CD8-positive, alpha-beta memory T cell (primary cell): ENCODE measurements at places on chromosomes 5 and 9.
A peak's percentile ranks its signal among the peaks of the same experiment; 100 is the strongest.

- DNase-seq: no peak
Observed at GRCh38 chr9:126436545-126437267, 110.1 kb downstream of the MVB12B start.

DNA sequence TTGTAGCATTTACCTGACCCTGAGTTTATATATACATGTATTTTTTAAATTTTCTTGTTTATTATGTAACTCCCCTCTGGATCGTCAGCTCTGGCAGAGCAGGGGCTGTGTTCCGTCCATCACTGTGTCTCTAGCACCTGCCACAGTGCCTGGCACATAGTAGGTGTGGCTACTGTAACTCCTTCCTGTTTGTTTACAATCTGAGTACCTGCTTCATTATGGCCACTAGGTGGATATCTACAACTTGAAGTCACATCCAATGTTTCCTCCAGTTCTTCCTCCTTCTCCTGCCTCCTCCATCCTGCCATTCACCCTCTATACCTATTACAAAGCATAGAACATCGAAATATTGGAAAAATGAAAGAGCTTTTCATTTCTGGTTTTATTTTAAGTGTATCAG lies 14.2 kb upstream of the PPP1R2B start:
- DNase-seq: no peak

GRCh38 chr5:120088836-120089235 lies 375.3 kb upstream of the PRR16 start:
- DNase-seq: no peak

GRCh38 chr9:113793558-113793957 lies 82.6 kb upstream of the ZNF618 start:
- no peak for DNase-seq

GRCh38 chr5:159992566-159992965 lies 16.4 kb upstream of the TTC1 start:
- DNase-seq: no peak

GRCh38 chr9:10008101-10008799 lies 604.6 kb downstream of the PTPRD start:
- no peak for DNase-seq

DNA sequence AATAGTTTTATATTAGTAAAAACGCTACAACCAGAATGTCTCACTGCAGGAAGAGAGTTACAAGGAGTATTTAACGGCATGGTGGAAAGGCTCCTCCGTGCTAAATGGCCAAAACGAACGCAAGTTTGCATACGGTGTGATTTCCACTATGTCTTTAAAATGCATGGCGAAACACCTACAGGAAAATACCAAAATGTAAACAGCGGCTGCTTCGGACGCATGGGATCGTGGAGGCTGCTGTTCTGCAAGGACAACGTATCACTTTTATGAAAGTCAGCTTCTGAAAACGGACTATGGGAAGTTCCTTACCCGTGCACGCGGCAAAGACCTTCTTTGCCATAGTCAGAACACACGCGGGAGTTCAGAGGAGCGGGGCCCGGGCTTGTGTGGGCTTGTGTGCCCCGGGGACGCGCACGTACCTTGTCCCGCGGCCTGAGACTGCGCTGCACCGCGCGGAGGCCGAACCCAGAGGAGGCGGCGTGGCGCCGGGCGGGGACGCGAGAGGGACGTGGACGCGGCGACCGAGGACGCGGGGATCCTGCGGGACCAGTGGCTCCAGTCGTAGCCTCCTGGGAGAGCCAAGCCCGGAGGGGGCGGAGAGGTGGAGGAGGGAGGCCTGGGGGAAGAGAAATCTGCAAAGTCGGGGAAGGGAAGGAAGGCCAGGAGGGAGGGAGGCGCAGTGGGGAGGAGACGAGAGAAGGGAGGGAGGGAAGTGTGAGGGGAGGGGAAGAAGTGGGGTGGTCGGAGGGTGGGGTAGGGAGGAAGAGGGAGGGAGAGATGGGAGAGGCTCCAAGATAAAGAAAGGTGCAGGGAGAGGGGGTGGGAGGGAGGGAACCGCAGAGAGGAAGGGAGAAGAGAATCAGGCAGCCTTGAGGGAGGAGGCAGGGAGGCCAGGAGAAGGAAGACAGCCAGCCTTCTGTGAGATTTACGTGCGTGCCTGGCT lies at the start of gene CMBL:
TSS of gene CMBL (minus strand) at position 697 of the 943 bp plus-strand sequence. CDS start 17,140 bp downstream, outside the sequence.
- no peak for DNase-seq

DNA sequence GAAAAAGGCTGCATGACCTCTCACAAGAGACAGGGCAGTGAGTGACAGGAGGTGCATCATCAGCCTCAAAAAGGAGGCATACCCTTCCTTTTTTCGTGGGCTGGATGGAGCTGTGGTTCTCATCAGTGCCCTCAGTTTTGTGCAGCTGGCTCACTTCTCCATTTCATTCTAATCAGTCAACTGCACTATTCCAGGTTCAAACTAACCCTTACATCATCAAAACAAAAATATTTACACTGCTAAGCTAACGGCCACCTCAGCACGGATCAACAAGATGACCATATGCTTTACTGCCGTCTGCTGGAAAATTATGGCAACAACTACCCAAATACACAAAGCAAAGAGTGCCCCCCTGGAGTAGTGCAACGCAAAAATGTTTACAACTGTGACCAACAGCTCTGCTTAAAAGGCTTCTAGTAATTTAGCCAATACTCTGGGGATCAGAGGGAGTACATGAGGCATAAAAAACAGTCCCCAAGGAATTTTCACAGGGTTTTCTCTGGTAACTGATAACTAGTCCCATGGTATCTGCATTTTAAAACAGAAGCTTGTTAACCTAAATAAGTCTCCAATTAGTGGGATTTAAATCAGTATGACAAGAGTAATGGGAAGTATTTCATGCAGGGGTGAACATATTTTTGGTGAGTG lies 10.8 kb downstream of the KCNV2 start:
- peak; percentile 4 for DNase-seq

DNA sequence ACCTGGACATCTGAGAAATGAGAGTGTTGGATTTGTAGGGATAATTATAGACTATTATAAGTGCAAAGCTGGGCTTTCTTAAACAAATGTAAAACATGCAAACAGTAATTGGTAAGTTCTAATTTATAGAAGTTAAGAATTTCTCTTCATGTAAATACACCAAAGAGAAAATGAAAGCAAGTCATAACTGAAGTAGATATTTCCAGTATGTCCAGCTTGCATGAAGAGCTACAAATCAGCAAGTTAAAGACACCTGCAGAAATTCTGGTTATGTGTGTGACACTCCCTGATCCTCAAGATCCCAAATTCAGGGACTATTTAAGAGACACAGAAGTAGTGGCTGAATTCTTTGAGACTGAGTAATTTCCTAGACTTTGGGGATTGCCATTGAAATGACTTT lies 308.9 kb downstream of the TLE4 start:
- DNase-seq: no peak

DNA sequence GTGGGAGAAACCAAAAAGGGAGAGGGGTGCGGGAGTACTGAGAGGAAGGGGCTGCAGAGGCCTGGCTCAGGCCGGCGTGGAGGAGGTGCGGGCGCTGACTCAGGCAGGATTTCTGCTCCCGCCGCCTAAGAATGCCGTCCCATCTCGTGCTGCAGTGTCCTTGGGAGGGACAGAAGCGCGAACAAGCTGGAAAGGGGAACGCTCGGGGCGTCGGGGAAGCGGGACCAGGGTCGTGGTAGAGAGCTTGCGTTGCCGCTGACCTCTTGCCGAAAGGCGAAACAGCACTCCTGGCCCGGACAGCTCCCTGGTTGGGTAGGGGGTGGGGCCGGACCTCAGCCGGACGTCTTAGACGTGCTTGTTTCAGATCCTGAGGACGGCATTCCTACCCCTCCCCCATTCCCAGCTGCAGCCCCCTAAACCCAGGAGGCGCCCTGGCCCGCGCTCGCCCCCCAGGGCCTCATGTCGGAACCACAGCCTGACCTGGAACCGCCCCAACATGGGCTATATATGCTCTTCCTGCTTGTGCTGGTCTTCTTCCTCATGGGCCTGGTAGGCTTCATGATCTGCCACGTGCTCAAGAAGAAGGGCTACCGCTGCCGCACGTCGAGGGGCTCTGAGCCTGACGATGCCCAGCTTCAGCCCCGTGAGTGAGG lies 1.1 kb downstream of the RELL2 start:
- peak; percentile 46 for DNase-seq

- DNase-seq: no peak
Observed at GRCh38 chr5:154214371-154215106, 24.0 kb downstream of the GALNT10 start.

DNA sequence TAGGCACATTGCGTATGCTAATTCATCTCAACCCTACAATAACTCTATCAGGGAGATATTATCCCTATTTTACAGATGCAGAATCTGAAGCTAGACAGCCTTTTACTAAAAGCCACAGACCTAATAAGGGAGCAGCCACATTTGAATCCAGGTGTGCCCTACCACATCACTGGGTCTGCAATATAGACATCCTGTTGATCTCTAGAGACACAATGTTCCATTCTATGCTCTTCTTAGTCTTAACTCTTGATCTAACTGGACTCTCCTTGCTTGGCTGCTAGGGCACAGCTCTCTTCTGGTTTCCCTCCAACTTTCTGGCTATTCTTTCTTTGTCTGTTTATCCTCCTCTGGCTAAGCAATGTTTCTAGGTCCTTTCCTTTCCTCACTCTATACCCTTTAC lies 1.4 kb upstream of the SPATA6L start:
- no peak for DNase-seq

DNA sequence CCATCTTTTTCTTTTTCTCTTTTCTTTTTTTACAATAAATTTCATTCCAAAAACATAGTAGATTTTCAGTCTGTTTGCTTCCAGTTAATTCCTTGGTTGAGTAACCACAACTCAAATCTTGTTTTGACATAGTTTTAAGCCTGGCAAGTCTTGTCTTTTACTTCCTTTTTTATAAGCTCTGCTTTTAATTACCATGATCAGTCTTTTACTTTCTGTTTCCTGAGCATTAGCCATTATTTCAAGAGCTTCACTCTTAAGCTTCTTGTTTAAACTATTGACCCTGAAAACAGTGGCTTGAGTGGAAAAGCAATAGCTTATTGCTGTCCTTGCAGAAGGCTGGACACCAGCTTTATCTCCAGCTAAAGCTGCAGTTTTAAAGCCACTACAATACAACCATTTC lies 1363.3 kb downstream of the MAT2B start:
- DNase-seq: no peak

DNA sequence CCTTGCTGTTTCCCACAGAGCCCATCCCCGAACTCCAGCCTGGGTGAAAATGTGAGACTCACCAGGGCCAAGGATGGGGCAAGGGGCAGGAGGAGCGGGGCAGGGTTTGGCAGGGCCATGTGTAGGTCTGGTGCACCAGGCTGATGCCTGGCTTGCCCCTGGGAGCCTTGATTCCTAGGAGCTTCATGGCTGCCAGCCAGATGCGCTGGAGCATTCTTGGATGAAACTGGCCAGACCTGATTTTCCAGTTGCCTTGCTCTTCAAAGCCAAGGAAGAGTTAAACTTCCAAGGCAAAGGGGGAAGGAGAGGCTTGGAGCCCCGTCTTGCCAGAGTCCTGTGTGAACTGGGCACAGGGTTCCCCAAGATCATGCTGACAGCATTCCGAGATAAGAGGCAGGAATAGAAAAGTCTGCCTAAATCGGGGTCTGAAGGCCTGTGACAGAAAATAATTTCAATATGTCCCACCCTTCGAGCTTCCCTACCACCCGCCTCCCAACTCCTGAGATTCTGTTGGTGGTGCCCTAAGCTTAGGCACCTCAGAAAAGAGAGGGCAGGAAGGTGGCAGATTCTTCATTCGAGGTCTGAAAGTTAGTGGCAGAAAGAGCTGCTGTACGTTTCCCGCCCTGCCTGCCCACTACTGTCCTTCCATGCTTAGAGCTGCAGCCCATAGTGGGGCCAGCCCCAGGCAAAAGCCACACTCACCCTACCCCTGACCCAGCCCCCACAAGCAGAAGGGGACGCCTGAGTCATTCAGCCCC lies 20.4 kb downstream of the FAT2 start:
- no peak for DNase-seq
